ENCODE measurements at places on chromosomes 6 and 20. TPM values are rescaled to one million over a fixed set of nuclear protein-coding genes. Genes with fewer than 3 reads are reported as not detected.

DNA sequence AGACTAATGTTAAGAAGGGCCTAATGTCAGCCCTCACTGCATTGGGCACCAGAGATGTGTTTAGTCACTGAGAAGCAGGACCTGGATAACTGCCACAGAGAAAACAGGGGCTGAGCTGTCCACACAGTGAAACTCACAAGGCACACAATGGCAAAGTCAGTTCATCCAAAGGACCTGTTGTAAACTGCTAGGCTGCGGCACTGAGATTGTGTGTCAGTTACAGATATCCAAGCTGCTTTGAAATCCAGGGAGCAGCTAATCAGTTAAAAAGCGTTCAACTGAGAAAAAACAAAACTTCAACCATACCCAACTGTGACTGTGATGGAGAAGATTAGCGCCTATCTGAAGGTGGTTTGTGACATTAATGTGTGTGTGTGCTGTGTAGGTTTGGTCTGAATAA is 27.8 kb upstream of the TMEM14A start:
- peak; percentile 45 for DNase-seq

GRCh38 chr6:41976794-41977484 is 35.3 kb upstream of the CCND3 start:
- DNase-seq = peak; percentile 85

DNA sequence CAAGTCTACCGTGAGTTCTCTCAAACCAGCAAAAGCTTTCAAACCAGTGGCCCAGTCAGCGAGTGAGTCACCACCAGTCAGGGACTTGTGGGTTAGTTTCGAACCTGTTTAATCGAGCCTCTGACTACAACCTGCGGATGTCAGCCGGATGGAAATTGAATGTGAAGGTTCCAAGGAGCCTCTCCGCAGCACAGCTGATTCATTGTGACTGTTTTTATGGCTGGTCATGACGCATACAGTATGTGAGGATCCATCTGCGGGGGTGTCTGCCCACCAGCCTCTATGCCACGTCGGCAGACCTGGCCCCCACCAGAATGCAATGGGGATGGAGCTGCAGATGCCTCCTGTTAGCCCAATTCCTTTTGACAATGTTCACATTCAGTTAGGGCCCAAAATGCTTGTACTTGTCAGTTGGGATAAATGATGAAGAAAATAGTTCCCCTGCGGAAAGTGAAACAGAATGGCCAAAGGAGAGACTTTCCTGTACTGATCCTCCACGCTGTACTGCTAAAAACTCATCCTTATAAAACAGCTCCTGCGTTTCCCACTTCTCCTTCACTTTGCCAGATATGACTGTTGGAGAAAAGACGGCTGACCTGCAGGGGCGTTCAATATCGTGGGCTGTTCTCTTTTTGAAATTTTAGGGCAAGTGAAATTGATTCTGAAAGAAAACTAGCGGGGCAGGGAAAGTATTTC is 206.6 kb downstream of the TFAP2B start:
- peak; percentile 7 for DNase-seq

GRCh38 chr6:150593119-150593518 is 6.6 kb upstream of the PLEKHG1 start:
- no peak for DNase-seq

DNA sequence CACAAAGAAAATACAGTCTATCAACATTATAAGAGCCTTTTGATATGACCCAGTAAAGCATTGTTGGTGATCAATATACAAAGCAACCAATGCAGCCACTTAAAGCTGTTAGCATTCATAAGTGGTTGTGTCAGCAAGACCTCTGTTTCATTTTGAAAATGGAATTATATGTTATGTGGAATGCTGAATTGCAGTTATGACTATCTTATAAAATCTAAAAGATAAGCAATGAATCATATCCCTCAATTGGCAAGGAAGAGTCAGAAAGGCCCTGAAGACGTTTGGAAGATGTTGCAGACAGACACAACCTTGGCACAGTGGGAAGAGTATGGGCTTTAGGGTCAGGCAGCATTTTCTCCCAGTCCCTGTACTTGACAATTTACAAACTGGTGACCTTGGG is 93.8 kb upstream of the RNF217 start:
- DNase-seq = peak; percentile 29

GRCh38 chr6:154868143-154868594 is 126.9 kb upstream of the TIAM2 start:
- DNase-seq = peak; percentile 76

DNA sequence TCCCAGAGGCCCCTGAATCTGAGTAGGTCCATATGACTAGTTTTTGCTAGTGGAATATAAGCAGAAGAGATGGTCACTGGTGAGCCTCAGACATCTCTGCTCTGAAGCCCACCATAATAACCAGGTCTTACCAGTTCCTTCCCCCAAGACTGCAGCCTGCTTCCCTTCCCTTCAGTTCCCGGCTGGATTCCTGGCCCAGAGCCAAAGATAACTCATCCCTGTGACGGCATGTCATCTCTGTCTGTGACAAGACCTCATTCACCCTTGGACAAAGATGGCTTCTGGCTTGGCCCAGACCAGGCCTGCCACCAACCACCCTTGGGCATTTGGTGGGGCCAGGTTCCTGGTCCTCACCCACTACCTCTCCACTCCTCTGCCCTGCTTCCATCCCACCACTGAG is 145.5 kb upstream of the TOP1 start:
- DNase-seq = no peak

DNA sequence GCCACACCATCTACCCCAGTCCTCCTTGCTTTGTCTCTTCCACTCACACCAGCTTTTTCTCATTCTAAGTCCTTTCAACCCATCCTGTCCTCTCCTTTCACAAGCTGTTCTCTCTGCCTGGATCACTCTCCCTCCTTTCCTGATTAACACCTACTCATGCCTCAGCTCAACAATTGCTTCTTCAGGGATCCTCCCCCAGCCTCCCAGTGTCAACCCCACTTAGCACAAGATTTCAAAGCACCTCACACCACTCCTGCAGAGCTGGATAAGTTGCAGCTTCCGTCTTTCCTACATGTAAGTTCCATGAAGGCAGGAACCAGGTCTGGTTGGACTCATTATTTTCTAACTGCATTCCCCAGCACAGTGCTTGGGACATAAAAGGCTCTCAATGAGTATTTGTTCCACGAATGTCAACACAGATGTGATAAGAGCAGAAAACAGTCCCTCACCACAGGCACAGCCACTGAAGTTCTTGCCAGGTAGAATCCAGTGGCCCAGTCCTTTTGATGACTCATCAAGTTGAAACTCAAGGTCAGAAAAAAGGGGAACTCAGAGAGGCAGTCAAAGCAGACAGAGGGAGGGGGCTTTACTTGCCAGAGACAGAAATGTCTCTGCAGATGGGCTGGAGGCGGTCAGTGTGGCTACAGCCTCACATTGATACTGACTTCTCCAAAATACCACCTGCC is 193.4 kb upstream of the PRDM1 start:
- DNase-seq = no peak

- DNase-seq = no peak
These were observed 307.1 kb downstream of the GRIK2 start for GRCh38 chr6:101700655-101701054.

DNA sequence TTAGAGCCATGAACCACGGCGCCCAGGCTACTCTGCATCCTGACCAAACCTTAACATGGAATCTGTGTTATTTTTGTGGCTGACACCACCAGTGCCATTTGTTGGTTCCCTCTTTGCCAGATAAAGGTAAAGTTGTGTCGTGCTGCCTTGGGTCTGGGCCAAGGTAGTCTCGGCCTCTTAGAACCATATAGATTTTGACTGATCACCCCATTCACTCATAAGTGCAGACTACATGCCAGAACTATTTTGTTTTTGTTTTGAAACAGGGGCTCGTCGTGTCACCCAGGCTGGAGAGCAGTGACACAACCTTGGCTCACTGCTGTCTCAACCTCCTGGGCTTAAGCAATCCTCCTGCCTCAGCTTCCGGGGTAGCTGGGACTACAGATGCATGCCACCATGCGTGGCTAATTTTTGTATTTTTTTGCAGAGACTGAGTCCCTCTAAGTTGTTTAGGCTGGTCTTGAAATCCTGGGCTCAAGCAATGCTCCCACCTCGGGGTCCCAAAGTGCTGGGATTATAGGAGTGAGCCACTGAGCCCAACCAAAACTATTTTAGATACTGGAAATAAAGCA is 19.2 kb upstream of the RIPOR3 start:
- DNase-seq = peak; percentile 45

DNA sequence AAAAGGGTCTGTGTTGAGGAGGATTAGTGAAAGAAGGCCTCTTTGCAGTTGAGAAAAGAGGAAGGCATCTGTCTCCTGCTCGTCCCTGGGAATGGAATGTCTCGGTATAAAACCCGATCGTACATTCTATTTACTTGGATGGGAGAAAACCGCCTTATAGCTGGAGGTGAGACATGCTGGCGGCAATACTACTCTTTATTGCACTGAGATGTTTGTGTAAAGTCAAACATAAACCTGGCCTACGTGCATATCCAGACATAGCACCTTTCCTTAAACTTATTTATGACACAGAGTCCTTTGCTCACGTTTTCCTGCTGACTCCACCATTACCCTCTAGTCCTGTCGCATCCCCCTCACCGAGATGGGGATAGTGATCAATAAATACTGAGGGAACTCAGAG is 4.5 kb downstream of the TDP2 start:
- DNase-seq = no peak

DNA sequence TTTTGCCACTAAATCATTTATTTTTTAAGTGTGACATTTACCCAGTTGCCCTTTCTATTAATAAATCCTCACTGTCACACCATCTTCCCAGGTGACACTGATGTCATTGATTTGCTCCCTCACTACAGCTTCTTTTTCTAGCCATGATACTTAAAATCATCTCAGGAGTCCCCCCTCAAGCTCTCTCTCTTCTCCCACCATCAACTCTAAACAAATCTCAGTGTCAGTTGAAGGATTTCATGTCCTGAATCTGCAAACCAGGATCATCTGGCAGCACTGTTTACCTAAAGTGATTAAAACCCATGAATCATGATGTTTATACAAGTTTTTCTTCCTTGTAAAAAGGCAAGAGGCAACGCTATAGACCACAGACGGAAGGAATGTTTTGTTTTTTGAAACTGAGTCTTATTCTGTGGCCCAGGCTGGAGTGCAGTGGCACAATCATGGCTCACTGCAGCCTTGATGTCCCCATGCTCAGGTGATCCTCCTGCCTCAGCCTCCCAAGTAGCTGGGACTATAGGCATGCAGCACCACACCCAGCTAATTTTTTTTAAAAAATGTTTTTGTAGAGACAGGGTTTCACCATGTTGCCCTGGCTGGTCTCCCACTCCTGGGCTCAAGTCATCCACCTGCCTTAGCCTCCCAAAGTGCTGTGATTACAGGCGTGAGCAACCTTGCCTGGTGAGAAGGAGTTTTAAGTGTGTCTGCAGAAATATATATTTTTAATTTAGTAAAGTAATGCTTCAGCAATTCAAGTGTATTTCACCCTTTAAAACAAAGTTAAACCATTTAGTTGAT is 30.1 kb upstream of the SH3BGRL2 start:
- peak; percentile 88 for DNase-seq

DNA sequence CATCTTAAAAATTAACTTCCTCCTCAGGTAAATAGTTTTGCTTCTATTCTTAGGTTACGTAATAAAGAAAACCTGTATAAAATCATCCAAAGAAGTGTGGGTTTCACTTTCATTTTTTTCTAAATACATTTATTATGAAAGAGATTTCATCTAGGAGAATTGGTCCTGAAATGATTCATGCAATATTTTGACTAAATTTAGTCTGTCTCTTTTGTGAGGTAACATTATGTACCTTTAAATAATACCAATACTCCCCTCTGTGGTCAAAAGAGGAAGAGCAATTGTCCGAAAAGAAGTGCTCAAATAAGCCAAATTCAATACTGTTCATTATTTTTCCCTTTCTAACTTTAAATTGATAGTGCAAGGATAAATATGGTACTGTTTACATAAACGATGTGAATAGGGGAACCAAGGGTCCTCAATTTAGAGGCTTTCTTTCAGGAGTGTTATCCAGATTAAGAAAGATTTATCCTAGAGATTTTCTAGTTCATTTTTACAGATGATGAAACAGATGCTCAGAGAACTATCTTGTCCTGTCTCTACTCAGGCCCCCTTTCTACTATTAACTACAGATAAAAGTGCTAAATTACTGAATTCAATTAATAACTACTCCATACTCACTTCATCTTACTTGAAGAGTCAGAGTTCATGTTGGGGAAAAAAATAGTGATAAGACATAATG is 26.2 kb downstream of the CYP39A1 start:
- peak; percentile 21 for DNase-seq

DNA sequence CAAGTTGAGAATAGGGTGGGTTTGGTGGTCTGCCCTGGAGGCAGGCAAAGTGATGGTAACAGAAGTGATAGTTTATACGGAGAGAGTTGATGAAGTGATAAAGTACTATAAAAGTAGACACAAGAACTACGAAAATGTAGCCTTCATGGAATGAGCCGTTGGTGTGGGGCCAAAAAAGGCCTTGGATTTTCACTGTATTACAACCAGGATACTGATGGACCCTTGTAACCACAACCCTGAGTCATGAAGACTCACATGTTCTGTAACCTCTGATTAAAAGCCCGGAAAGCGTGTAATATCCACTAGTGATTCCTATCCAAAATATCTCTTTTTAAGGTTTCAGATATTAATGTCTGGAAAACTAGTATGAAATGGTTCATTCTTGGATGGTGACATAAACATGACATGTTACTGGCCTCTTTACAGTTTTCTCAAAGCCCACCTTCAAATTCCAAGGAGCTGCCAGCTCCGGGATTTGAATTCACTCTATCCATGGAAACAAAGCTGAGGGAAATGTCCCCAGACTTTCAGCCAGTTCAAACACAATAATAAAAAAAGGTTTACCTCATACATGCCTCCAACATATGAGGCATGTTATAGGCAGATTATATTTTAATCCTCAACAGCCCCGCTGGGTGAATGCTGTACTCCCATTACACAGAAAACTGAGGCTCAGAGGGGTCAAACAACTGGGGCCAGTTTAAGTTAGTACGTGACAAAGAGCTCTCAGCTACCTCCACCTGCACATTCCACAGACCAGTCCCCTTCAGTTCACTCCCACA is 55.4 kb downstream of the MRPL14 start:
- DNase-seq = peak; percentile 98

GRCh38 chr6:165227644-165228329 is 81.6 kb downstream of the C6orf118 start:
- no peak for DNase-seq

The CRISP3 gene
- not detected for total RNA-seq

The FAM209A gene
- total RNA-seq = not detected

The CD164 gene
- 150 TPM for total RNA-seq

The SLC17A1 gene
- not detected for total RNA-seq

The SIRPD gene
- not detected for total RNA-seq

The RAET1G gene
- total RNA-seq = 2.2 TPM

The MYL9 gene
- 97.5 TPM for total RNA-seq

The KIF6 gene
- total RNA-seq = under 0.01 TPM

The TP53TG5 gene
- not detected for total RNA-seq

The DPPA5 gene
- not detected for total RNA-seq

The SIM1 gene
- not detected for total RNA-seq

The CLPSL2 gene
- not detected for total RNA-seq

The TNFRSF6B gene
- total RNA-seq = 1.1 TPM
